Stimulated activated CD8-positive, alpha-beta memory T cell treated with anti-CD3 and anti-CD28 coated beads, Interleukin-4, amount 100 ng/mL, for 4 hours (primary cell): ENCODE measurements at places on chromosomes 1 and 21.

DNA sequence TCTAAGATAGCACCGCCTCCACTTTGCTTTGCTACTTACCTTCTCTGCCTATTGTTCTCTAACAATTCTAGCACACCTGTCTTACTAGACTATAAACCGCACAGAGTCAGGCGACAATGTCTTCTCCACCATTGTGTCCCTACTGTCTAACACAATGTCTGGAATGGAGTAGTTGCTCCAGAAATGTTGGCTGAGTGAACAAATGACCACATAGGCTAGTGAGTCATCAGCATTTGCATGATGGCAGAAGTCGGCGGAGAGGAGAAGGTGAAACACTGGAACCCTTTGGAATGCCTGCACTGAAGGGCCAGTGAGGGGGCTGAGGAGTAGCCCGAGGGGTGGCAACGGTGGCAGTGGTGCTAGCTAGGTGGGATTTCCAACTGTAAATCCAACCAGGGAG is 14.0 kb upstream of the PABPC4 start:
- no peak for DNase-seq

- no peak for DNase-seq
Observed at GRCh38 chr1:4964634-4965345, 310.4 kb downstream of the AJAP1 start.

DNA sequence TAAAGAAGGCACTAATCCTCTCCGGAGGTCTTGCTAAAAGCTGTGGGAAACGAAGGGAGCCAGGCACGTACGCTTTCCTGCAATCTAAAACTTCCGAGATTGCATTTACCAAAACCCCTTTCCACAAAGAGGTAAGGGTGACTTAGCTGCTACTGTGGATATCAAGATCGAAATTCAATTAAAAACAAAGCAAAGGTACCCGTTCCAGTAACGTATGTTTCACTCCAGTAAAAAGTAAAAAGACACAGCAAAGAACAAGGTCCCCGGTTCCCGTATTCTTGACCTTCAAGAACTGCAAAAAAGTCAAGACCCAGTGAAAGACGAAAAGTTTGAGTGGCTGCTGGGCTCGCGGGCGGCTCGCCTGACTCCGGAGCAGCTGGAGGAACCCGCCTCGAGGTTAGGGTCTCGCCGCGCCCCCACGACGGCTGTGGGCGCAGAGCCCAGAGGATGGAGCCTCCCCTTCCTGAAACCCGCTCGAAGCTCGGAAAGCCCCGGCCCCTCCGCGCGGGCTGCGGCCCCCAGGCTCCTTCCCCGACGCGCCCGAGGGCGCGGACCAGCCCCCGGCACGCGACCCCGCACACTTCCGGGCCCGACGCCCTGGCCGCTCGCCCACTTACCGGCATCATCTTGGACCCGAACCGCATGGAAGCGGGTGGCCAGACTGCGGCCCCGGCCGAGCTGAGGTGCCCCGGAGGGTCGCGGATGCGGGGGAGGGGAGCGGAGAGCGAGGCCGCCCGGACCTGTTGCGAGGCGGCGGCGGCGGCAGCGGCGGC is 524 bp downstream of the TP53BP2 start:
- no peak for DNase-seq

- DNase-seq: no peak
Observed at GRCh38 chr1:6051423-6051822, 5.7 kb downstream of the KCNAB2 start.

DNA sequence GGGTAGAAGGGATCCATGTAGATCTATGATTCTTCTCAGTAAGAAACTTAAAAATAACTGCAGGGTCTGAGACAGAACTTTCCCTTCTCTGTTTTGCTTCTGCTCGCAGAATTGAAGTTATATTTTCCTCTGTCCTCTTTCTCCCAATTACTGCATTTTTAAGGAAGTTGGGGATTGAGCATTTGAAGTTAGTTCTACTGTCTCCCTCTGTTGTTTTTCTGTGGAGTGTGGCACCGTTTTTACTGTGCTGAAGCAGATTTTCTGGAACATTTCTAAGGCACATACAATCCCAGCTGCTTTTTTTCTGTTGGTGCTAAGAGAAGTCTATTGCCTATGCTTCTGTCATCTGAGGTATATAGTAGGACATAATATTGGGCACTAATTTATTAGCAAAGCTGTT is 43.3 kb downstream of the RASAL2 start:
- DNase-seq: no peak

DNA sequence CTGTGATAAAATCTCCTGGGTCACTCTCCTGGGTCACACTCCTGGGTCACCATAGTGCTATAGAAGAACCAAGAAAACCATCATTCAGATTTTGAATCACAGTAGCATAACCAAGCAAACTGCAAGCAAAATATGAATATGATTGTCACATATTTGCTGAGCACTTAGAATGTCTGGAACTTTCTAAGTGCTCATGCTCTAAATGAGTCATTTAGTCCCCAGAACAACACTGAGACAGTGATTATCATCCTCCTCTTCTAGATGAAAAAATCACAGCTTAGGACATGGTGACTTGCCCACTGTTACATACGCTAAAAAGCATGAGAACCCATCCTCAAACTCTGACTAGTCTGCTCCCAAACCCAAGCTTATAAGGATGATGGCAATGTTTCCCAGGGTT is 39.5 kb upstream of the DDAH1 start:
- no peak for DNase-seq

GRCh38 chr1:223714849-223715603 is 2.7 kb downstream of the CAPN2 start:
- DNase-seq: no peak

- DNase-seq: no peak
Observed at GRCh38 chr1:205662135-205662738, 18.1 kb downstream of the SLC45A3 start.

- no peak for DNase-seq
Observed at GRCh38 chr1:58850636-58851035, 66.8 kb upstream of the JUN start.

DNA sequence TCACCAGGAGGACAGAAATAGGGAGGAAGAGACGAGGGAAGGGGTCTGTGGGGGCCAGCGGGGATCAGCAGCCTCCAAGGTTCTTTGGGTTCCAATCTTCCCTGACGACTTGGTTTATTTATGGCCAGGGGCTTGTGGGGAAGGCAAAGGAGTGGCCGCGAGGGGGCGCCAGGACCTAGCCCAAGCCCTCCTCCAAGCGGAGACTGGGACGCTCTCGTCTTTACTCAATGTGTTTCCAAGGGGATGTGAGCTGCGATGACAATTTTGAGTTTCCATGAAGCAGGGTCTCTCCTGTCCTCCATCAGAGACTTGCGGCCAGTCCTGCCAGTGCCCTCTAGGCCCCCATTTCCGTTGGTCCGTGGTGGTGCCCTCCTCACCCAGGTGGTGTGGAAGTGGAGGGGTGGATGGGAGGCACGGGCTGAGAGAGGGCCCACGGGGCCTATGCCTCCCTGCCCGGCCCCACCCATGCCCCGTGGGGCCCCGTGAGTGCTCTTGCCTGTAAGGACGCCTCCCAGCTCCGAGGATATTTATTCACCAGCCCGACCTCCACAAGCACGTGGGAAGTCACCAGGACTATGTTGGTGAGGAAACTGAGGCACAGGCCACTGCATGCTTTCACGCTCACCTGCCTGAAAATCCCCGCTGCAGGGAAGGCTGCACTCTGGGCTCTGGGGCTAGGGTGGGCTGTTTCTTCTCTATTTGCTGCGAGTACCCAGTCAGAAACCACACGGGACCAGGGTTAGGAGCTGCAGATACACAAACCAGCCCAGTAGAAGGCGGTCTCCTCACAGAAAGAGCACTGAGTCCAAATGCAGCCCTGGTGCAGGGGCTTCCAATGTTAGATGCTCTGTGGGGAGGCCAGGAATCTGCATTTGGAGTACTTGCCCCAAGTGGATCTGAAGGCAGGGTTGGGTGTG is 26.5 kb downstream of the DMRTB1 start:
- DNase-seq: peak; percentile 18

GRCh38 chr1:246565751-246566127 is 322 bp downstream of the TFB2M start:
- DNase-seq: no peak

GRCh38 chr1:29971703-29972102 is 735.4 kb downstream of the PTPRU start:
- DNase-seq: no peak
